Activated CD4-positive, alpha-beta T cell treated with anti-CD3 and anti-CD28 coated beads, Interleukin-2, amount 10 ng/mL, durations not matched to agents 24 days and 14 days (primary cell): ENCODE measurements at places on chromosomes 13 and 19. TPM values are rescaled to one million over a fixed set of nuclear protein-coding genes. Genes with fewer than 3 reads are reported as not detected.

The KCNJ14 gene
- total RNA-seq: 2.4 TPM in 2 replicates

The TBXA2R gene
- total RNA-seq: 0.42 and 0.50 TPM in 2 replicates

The TGDS gene
- 27.5 and 31.0 TPM in 2 replicates for total RNA-seq

The KLK10 gene
- not detected in 2 replicates for total RNA-seq

The ATP11A gene
- 79.4 and 80.6 TPM in 2 replicates for total RNA-seq

GRCh38 chr19:34336781-34337271 lies 28.2 kb upstream of the GPI start:
- H3K27ac ChIP-seq: peak overlapping the region; percentile 16
- H3K36me3 ChIP-seq: peaks cover 14% of the 10 kb centered on the region
- H3K27me3 ChIP-seq: no peaks in the 10 kb centered on the region
- H3K4me1 ChIP-seq: peaks cover 3% of the 10 kb centered on the region
- no peak overlapping the region for H3K4me3 ChIP-seq

DNA sequence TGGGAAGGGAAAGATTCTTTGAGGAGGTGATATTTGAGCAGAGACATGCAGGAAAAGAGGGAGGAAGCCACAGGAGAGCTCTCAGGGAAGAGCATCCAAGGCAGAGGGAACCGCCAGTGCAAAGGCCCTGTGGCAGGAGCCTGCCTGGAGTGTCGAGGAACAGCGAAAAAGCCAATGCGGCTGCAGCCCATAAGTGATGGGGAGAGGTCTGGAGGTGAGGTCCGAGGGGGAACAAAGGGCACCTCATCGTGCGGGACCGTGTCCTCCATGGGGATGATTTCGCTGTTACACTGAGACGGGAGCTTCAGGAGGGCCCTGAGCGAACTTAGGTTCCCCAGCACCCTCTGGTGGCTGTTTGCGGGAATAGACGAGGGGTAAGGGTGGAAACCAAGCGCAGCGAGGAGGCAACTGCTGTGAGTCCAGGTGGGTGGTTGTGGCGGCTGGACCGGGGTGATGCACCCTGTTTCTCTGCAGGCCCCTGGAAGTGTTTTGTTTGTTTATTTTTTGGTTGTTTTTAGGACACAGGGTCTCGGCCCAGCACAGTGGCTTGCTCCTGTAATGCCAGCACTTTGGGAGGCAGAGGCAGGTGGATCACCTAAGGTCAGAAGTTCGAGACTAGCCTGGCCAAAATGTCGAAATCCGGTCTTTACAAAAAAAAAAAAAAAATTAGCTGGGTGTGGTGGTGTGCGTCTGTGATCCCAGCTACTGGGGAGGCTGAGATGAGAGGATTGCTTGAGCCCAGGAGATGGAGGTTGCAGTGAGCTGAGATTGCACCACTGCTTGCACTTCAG lies 5.9 kb upstream of the EHD2 start:
- peaks cover 5% of the 10 kb centered on the region for H3K27me3 ChIP-seq
- no peak overlapping the region for H3K27ac ChIP-seq
- H3K4me1 ChIP-seq: peaks cover 7% of the 10 kb centered on the region
- peak; percentile 92 for DNase-seq

DNA sequence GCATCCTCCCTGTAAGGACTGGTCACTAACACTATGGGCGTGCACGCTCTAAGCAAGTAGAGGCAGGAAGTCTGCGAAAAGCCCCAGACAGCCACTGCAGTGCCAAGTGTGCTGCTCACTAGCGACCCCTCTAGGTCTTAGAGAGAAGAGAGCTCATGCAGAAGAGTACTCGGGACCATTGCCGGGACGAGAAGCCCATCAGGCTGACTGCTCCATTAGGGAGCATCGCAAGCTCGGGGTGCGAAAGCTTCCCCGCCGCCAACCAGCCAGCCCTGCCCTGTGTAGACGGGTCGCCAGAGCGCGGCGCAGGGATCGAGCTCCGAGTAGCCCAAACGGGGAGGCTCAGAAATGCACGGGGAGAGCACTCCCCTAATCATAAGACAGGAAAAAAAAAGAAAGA lies 16.6 kb downstream of the POU4F1 start:
- DNase-seq: no peak
- H3K27me3 ChIP-seq: peaks cover 58% of the 10 kb centered on the region
- peaks cover 4% of the 10 kb centered on the region for H3K4me1 ChIP-seq

- H3K4me1 ChIP-seq: peaks cover 67% of the 10 kb centered on the region
- H3K27ac ChIP-seq: peak overlapping the region; percentile 98
- peak overlapping the region; percentile 90 for H3K4me3 ChIP-seq
- DNase-seq: no peak
These were observed 1.5 kb downstream of the NDFIP2 start for GRCh38 chr13:79482281-79482970.

- DNase-seq: no peak
- peaks cover 23% of the 10 kb centered on the region for H3K4me1 ChIP-seq
- no peak overlapping the region for H3K4me3 ChIP-seq
- no peak overlapping the region for H3K27ac ChIP-seq
- no peaks in the 10 kb centered on the region for H3K27me3 ChIP-seq
These were observed 9.9 kb downstream of the LYPD3 start for GRCh38 chr19:43455321-43456113.

DNA sequence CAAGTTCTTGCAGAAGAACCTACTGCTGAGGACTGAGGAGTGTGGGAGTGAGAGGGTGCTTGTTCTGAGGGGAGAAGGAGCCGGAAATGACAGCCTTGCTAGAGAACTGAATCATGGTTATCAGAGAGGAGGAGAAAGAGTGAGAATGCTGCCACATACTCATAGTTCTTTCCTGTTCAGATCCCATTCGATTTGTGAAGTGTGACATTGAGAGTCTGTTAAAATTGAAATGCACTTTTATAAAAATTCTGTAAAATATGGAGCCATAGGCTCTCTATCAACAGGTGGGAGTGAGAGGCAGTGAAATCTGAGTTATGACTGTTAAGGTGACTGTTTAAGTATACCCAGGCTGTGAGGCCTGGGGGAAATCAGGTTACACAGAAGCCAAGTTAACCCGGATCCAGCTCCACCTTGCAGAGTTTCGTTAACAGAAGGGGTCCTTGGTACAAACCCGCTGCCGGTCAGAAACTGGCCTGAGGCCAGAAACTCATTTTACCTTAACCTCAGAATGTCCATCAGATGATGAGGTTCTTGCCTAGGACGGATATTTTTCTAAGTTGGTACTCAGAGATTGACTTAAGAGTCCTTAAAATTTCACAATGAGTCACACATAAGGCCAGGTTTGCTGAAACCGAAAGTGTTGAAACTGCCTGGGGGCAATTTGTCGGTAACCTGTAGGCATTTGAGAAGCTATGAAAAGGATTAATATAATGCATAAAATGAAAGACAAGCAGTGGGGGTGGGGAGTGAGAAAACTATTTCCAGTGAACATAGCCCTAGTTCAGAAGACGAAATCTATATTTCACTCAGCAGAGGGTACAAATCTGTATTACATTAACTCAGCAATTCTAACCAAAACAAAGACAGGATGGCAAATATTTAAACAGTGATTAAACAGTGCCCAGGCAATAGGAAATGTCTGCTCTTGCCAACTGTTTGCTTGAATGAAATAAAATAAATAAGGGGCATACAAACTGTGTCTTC lies 350.5 kb downstream of the KCNRG start:
- peaks cover 39% of the 10 kb centered on the region for H3K27me3 ChIP-seq
- no peaks in the 10 kb centered on the region for H3K36me3 ChIP-seq
- peaks cover 43% of the 10 kb centered on the region for H3K4me1 ChIP-seq

DNA sequence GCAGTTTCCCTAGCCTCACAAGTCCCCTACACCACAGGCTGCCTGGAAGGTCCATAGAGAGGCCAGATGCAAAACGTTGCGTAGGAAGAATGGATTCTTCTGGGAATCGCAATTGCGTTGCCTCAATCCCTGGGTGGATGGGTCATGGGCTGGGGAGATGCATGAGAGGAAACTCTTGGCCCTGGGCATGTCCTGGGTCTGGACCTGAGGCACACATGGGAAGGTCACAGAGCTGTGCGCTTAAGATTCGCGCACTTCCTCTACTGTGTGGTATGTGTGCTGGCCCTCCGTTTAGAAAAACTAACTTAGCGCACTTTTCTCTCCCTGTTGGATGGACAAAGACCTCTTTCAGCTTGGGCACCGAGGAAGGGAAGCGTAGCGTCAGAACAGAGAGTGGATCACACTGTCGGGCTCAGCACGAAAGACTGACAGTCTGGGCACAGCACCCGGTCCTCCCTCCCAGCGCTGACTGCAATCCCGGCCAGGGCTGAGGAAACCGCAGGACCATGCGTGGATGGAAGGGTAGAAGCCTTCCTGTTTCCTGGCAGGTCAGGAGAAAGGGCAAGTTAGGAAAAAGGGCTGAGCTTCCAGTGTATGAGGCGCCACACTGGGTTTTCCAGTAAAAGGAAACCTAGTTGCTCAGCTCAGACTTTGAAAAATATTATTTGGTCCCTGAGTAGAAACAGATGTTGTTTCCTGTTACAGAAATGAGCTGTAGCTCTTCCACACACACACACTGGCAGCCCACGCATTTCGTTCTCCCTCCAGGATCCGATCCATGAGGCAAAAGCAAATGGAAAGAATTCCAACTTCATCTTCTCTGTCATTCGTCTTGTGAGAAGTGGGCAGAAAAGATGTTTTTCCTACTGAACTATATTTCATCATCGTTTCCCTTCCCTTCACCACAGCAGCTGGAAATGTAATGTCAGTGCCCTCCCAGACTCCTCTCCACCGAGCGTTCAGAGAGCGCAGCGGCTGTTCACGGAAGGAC lies 86.0 kb downstream of the ING1 start:
- peaks cover 8% of the 10 kb centered on the region for H3K4me1 ChIP-seq
- no peak for DNase-seq
- no peaks in the 10 kb centered on the region for H3K36me3 ChIP-seq

- peak; percentile 98 for DNase-seq
- H3K27me3 ChIP-seq: peaks cover 12% of the 10 kb centered on the region
- H3K27ac ChIP-seq: no peak overlapping the region
These were observed 1.5 kb upstream of the ATP5F1D start for GRCh38 chr19:1239796-1240737.

- H3K4me1 ChIP-seq: peaks cover 7% of the 10 kb centered on the region
- no peak overlapping the region for H3K4me3 ChIP-seq
- DNase-seq: no peak
These were observed 11.9 kb downstream of the ABCA7 start for GRCh38 chr19:1051791-1052190.

DNA sequence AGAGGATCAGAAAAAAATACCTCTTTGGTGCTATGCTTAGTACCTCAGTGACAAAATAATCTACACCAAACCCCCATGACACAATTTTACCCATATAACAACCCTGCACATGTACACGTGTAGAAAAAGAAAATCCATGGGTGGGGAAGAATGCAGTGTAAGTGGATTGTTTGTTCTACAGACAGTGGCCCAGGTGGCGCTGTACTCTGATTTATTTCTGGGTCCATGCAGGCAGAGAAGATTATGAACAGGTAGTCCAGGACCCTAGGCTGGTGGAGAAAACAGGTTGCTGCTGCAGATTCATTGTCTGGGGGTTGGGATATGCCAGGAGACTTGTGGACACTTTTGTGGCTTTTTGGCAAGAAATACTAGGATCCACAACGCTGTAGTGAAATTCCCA lies 9.1 kb downstream of the ZNF100 start:
- H3K27me3 ChIP-seq: no peaks in the 10 kb centered on the region
- no peaks in the 10 kb centered on the region for H3K4me1 ChIP-seq
- peaks cover 92% of the 10 kb centered on the region for H3K36me3 ChIP-seq
- DNase-seq: no peak
- no peak overlapping the region for H3K4me3 ChIP-seq

GRCh38 chr19:17775245-17775927 lies 19.6 kb upstream of the B3GNT3 start:
- peak; percentile 77 for DNase-seq
- peaks cover 63% of the 10 kb centered on the region for H3K36me3 ChIP-seq
- no peak overlapping the region for H3K27ac ChIP-seq
- no peaks in the 10 kb centered on the region for H3K27me3 ChIP-seq
- H3K4me1 ChIP-seq: peaks cover 14% of the 10 kb centered on the region

- H3K27me3 ChIP-seq: no peaks in the 10 kb centered on the region
- no peak overlapping the region for H3K4me3 ChIP-seq
- DNase-seq: no peak
- no peaks in the 10 kb centered on the region for H3K36me3 ChIP-seq
- no peak overlapping the region for H3K27ac ChIP-seq
- no peaks in the 10 kb centered on the region for H3K4me1 ChIP-seq
These were observed 708.1 kb upstream of the ARGLU1 start for GRCh38 chr13:107275945-107276614.

GRCh38 chr19:4379383-4380253 lies 20.7 kb downstream of the SH3GL1 start:
- peaks cover 57% of the 10 kb centered on the region for H3K4me1 ChIP-seq
- H3K27ac ChIP-seq: peak overlapping the region; percentile 85
- peaks cover 5% of the 10 kb centered on the region for H3K36me3 ChIP-seq
- DNase-seq: peak; percentile 77
- peak overlapping the region; percentile 82 for H3K4me3 ChIP-seq
- H3K27me3 ChIP-seq: no peaks in the 10 kb centered on the region

- peaks cover 34% of the 10 kb centered on the region for H3K4me1 ChIP-seq
- peaks cover 9% of the 10 kb centered on the region for H3K27me3 ChIP-seq
- H3K4me3 ChIP-seq: peak overlapping the region; percentile 97
- DNase-seq: peak; percentile 88
- H3K27ac ChIP-seq: peak overlapping the region; percentile 29
- peaks cover 3% of the 10 kb centered on the region for H3K36me3 ChIP-seq
These were observed 1.3 kb upstream of the LRCH1 start for GRCh38 chr13:46551410-46552302.

DNA sequence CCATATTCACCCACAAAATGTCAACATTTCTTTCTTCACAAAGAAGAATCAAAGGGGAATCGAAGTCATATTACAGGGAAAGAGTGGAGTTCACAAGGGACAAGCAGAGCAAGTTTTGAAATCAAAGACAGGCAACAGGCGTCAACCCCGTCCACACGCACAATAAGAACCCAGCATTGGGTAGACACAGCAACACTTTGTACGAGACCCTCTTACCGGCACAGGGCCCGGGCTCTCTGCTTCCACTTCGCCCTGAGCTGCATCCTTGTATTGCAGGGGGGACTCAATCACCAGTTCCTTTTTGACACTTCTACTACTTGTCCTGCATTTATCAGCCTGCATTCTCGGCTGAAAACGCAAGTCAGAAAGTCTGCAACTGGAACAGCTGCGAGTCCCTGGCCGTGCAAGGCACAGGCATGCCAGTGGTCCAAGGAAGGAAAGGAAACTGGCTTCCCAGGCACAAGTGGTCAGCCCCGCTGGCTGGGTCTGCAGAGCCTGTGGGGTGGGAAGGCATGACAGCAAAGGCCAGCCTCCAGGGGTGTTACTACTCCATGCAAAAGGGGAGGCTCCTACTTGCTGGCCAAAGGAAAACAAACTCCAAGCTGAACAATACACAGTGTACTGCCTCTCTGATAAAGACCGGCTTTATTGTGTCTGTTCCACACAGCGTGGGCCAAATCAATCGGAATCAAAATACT lies at the start of gene DOCK9:
TSS of gene DOCK9 (minus strand) at position 497 of the 698 bp plus-strand sequence. CDS start at position 342, 155 bp downstream.
- no peak within 1 kb of the TSS for H3K4me3 ChIP-seq
- no peak for DNase-seq
- H3K4me1 ChIP-seq: peaks cover 43% of the 10 kb centered on the region
